Activated T-helper 2 cell treated with anti-CD3 and anti-CD28 coated beads, Interferon-gamma antibody, Interleukin-2, Interleukin-4, amounts not matched to agents 10 μg/mL and 5 μg/mL and 100 μg/mL, durations not matched to agents 14 hours and 24 hours and 36 hours (primary cell): ENCODE measurements at places on chromosomes 2 and 18.

DNA sequence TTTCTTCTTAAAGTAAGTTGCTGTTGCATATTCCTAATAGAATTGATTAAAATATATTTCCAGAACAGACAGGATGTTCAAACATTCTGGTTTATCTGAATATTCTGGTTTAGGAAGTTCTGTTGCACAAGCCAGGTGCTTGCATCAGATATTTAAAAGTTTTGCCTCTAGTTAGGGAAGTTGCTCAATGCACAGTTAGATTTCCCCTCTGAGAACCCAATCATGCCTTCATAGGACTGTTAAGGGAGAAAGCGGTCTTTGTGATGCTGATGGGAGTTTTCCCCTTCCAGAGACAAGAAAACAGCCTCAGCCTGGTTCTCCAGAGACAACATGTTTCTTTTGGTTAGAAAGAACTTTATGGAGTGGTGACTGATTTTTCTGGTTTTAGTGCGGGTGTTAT, 65.6 kb upstream of the REV1 start:
- no peak for DNase-seq

DNA sequence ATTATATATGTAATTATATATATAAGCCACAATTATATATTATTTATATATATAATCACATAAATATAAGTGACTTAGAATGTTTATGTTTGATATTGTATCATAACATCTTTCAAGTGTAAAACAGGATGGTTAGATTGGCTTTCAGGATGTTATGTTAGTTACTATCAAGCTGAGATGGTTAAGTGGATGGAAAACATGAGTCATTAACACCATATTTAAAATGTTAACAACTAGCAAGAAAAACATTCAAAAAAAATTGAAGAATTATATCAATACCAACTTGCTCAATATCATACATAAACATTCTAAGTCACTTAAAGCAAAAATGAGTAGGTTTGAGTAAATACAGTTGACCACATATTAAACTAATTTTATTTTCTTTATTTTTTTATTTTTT, 21.8 kb upstream of the RAB27B start:
- no peak for DNase-seq

DNA sequence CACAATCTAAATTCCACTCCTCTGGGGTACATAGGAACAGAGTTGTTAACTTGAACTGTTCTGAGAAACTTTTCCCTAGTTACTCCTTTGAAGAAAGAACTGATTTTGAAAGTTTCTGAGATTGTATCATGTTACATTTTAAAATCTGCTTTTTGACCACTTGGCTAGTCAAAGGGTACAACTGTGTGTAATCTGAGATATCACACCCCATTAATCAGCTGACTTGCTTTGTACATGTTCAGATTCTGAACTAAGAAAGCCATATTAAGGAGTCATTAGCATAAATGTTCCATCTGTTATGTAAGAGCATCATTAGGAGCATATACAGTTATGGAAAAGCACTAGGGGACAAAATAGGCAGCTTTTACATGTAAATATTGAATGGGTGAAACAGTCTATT, 3.8 kb upstream of the WDR35 start:
- no peak for DNase-seq

DNA sequence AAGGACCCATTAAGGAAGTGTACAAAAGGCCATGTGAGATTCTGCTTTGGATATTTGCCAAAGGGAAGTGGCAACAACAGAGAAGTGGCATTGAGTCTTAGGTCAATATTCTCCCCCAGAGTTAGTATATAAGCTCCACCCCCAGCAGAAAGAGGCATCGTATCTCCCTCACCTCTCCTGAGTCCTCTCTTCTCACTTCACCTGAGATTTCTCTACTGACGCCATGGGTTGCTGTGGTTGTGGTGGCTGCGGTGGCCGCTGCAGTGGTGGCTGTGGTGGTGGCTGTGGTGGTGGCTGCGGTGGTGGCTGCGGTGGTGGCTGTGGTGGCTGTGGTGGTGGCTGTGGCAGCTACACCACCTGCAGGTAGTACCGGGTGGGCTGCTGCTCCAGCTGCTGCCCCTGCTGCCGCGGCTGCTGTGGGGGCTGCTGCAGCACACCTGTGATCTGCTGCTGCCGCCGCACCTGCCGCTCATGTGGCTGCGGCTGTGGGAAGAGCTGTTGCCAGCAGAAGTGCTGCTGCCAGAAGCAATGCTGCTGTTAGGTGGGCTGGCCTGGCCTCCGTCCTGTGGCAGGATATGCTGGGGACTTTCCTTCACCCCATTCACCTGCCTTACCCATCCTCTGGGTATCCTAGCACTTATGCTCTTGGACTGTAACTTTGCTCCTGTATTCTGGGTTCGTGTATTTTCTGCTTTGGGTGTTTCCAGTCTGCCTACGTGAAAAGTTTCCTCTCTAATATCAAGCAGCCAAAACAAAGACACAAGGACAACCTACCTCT, 5.9 kb downstream of the SCYGR3 start:
- DNase-seq = no peak

DNA sequence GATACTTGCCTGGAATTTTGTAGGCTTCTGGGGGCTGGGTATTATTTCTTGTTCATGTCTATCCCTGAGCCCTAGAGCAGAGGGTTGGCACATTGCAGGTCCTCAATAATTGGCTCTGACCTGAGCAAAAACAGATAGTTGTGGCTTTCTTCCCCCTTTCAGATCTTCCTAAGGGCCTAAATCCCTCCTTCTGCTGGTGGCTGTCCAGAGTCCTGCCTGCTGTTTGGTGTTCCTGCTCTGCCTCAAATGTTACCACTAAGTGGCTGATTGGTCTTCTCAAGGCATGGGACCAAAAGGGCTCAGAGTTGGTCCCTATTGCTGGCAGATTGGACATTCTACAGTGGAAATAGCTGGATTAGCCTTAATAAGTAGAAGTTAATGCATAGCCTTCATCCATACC, 1.1 kb upstream of the CRYGB start:
- DNase-seq = no peak

DNA sequence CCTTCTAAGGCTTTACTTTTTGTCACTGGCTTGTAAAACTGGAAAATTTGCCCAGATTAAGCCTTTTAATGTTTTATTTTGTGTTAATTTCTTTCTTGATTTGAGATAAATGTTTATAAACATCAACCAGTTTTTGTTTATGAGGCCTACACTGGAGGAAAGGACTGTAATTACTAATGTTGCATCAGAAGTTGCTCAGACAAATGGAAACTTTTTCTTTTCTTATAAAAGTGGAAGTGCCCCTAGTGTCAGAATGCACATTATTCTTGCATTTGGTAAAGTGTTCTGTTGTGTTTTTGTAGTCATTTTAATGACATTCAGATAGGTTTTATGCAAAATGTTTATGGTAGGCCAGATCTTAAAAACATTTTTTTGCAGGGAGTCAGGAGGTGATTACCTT, 25.3 kb downstream of the LCLAT1 start:
- no peak for DNase-seq

DNA sequence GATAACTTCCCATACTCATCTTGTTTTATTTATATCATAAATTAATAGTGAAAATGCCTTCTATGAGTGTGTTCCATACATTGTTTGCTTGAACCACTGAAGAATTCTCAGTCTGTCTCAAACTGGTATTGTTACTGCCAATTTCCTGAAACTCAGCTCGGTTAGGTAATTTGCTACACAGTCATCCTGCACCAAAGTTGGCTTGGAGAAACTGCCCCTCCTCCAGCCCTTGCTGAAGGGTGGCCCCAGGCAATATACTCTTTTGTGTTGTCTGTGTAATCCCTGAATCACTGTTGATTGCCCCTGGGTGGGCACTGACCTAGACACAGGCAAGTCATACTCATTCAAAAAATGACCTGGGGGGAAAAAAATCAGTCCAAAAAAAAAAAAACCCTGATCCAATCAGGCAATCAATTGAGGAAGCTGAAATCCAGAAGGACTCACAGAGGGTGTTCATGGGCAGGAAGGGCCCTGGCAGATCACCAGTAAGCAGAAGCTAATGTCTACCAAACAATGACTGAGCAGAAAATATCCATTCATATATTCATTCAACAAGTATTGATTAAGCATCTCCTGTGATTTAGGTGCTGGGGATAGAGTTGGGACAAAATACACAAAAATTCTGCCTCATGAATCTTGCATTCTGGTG, 3.8 kb upstream of the SESTD1 start:
- DNase-seq = no peak

DNA sequence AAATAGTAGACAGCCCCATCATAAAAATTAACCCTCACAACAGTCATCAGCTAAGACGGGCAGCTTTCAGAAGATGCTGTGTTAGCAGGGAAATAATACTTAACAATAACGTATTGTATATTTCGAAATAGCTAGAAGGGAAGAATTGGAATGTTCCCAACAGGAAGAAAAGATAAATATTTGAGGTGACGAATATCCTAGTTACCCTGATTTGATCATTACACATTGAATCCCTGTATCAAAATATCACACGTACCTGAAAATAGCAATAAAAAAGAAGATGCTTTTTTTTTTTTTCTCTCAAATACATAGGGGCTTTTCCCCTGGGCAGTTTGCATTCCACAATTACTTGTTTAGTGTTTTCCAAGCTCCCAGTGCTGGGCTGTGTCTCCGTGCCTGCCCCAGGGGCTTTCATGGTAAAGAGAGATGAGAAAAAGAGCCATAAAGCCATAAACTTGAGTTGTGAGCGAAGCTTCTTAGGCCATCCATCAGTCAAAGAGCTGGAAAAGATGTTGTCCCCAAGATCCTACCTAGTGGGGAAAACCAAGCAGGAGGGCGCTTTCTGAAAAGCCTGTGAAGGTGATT, 183.0 kb upstream of the REV1 start:
- no peak for DNase-seq

DNA sequence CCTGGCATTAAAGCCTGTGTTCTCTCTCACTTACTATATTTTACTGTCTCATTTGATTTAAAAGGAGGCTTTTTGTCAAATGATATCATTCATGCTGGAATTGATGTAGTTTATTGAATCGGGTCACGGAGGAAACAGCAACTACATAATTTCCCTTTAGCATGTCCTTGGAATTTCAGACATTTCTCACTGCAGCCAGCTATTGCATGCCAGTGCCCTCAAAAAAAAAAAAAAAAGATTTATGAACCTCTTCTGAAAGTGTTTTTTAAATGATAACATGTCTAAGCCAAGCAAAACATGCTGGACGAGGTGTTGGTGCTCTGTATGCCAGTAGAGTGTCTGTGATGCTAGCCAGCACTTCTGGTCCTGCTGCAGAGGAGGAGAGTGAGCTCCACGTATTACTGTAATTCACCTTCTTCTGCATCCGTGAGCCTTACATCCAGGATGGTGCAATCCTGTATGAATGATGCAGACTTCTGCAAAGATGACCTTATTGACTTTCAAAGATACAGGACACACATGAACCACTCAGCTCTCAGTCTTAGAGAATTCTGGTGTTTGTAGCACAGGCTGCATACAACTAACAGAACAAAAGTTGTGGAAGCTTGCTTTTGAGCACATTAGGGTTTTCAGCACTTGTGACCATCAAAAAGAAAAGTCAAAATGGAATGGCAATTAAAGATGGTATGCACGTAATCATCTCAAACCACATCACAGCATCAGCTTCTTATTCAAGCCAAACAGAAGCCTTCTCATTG, 31.1 kb downstream of the UGP2 start:
- DNase-seq = no peak

- no peak for DNase-seq
These were observed 281.6 kb upstream of the STON1 start for GRCh38 chr2:48248251-48248933.

GRCh38 chr2:60827369-60827768, 54.0 kb upstream of the REL start:
- DNase-seq = no peak

DNA sequence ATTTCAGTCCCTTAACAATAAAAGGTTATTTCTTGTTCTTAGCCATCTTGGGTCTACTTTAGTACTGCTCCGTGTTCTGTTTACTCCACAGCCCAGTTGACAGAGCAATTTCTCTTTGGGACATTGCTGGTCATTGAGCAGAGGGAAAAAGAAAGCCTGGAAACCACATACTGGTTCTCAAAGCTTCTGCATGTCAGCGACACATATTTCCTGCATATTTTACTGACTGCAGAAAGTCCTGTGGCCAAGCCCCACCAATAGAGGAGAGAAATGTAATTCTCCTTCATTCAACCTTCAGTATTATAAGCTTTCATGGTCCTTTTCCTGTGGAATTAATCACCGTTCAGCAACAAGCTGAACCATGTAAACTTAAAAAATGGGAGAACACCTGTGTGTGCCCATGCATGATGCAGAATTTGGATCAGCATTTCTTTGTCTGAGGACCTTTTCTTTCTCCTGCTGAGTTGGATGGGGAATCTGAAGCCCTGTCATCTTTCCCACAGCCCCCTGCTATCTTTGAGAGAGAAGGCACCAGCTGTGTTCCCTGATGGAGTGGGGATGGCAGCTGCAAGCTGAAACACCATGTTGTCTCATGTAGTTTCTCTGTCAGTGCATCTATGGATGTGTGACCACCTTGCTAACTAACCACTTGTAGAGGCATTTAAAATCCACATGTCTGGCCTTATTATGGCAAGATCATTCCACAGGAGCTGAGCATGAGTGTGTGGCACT, 431.6 kb downstream of the MEIS1 start:
- DNase-seq = no peak

DNA sequence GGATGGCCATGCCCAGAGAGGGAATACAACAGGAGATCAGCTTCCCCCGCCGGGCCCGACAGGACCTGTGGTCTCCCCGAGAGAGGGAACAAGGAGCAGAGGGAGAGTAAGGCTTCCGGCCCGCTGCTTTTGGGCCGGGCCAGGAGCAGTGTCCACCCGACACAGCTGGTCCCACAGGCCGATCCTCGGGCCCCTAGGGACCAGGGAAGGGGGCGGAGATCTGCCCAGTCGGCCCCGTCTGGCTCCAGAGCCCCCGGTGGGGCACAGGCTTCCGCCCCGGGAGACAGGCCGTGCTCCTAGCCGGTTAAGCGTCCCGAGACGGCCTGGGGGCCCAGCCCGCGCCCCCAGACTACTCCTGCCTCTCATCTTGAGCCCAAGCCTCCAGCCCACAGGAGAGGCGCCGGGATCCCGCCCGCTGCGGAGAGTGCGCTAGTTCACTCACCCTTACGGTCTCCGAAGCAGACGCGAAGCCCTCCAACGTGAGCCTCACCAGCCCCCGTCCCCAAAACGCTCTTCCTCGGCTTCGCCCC, at the start of gene MCFD2:
Gene MCFD2, minus strand, starts transcription at position 526 of the 530 bp plus-strand sequence. CDS start 6,635 bp downstream, outside the sequence.
- no peak for DNase-seq

GRCh38 chr2:15169326-15170069, 391.6 kb downstream of the NBAS start:
- DNase-seq = no peak
